Midbrain (tissue), 1 donor: ENCODE measurements at places on chromosomes 4 and X.

GRCh38 chr4:105150503-105150902 lies 3.8 kb downstream of the TET2 start:
- DNase-seq = no peak

DNA sequence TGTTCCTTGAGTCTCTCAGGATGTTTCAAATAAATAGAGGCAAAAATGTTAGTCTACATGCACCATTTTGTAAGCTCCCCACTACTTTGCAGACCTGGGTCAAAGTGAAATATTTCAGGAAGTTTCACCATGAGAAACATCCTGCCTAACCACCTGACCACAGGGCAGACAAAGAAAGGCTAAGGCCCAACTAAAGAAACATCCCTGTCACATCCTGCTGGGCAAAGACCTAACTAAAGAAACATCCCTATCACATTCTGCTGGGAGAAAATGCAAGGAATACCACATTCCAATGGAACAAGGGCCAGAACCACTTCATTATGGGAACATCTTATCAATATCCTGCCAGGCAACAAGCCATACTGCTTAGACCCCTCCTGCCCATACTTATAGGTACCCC lies 1303.4 kb downstream of the TECRL start:
- no peak for DNase-seq

- DNase-seq = no peak
Observed at GRCh38 chr4:182449930-182450439, 206.8 kb downstream of the TENM3 start.

DNA sequence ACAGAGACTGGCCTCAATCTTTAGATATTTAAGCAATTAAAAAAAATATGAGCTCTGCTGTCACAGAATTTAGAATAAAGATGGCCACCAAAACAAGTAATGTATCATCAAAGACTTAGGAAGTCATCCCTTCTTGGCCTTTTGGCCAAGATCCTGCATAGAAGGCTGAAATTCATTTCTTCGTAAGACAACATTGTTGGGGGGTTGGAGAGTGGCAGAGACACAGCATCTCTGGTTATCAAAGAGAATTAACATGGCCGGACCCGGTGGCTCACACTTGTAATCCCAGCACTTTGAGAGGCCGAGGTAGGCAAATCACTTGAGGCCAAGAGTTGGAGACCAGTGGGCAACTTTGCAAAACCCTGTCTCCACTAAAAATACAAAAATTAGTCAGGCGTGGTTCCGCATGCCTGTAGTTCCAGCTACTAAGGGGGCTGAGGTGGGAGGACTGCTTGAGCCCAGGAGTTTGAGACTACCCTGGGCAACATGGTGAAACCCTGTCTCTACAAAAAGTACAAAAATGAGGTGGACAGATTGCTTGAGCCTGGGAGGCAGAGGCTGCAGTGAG lies 4.0 kb downstream of the PPM1K start:
- no peak for DNase-seq

- no peak for DNase-seq
Observed at GRCh38 chr4:101037249-101037648, 310.1 kb downstream of the PPP3CA start.

DNA sequence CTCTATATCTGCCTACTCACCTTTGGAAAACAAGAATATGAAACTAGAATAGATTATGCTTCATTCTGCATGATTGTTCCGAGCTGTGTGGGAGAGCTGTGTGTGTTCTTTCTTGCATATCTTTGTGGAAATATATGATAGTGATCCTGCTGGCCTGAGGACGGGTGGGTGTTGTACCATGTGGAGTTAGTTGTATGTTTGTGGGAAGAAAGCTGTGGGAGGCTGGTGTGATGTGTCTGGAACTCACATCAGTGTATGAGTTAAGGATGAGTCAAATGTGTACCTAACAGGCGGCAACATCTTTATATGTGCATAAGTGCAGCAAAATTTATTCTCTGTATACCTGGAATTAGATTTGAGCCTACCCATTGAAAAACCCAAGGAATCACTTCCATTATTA lies 208.1 kb upstream of the ADGRL3 start:
- no peak for DNase-seq

DNA sequence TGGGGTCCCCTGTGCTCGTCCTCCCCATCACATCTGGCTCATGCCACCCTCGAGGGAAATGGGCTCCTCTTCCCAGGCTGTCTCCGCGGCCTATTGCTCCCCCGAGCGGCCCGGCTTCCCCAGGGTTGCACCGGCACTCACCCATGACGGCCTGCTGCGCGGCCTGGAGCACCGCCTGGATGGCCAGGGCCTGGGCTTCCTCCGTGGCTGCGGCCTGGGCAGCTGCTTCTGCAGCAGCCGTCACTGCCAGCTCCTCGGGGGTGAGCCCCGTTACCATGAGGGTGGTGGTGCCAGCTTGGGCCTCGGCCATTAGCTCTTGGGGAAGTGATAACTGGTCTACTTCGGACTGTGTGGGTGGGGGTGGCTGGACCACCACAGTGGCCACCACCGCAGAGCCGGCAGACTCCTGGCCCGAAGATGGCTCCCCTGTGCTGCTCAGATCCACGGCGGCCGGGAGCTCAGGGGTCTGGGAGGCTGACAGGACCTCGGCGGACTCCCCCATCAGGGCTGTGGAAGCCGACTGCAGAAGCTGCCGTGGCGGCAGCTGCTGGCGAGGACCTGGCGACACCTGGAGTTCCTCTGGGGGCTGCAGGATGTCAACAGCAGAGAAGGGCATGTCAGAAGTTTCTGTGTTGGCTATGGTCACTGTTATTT lies 8.1 kb upstream of the RENBP start:
- no peak for DNase-seq

DNA sequence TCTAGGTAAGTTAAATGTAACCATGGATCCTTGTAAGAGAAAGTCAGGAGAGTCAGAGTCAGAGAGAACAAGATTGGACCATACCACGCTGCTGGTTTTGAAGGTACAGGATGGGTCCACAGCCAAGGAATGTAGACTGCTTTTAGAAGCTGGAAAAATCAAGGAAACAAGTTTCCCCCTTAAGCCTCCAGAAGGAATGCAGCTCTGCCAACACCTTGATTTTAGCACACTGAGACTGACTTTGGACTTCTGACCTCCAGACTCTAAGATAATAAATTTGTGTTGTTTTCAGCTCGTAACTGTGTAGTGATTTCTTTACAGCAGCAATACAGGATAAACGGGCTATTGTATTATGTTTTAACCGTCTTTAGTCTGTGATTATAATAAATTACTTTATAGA lies 108.0 kb upstream of the USP38 start:
- no peak for DNase-seq

DNA sequence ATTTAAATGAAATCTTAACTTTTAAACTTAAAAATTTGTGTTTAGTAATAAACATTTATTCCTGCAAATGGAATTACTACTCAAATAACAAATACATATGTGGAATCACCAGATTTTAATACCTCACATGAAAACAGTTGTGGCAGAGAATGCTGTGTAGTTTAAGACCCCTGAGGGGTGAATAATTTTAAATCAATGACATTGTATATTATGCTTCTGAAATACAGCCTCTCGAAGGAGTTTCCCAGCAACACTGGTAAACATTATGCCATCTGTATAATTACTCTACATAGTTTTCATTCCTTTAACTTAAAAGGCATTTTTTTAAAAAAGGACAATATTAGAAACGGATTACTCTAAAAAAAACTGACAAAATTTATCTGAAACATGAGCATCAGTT lies 2313.3 kb downstream of the ARAP2 start:
- DNase-seq = no peak

DNA sequence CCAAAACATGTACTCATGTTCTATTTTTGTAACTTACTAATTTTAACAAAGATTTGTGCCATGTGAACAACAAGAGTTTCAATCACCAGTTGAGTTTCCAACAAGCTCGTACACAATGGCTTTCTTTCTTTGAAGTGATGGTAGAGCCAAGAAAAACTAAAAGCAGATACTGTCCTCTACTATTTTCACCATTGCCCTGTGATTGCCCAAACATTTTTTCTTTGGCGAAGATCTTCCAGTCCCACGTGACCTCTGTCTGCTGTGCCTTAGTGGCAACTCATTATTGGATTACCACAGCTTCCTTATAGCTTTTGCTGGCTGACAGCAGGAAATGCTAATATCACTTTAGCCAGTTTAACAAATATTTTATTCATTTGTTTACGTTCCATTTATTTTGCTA lies 1147.1 kb downstream of the STIM2 start:
- DNase-seq = peak; percentile 31

- DNase-seq = no peak
Observed at GRCh38 chrX:9942086-9942485, 25.1 kb upstream of the CLDN34 start.

- no peak for DNase-seq
Observed at GRCh38 chr4:188624370-188624769, 485.1 kb downstream of the TRIML1 start.

GRCh38 chr4:125772680-125773079 lies 457.9 kb downstream of the FAT4 start:
- no peak for DNase-seq

DNA sequence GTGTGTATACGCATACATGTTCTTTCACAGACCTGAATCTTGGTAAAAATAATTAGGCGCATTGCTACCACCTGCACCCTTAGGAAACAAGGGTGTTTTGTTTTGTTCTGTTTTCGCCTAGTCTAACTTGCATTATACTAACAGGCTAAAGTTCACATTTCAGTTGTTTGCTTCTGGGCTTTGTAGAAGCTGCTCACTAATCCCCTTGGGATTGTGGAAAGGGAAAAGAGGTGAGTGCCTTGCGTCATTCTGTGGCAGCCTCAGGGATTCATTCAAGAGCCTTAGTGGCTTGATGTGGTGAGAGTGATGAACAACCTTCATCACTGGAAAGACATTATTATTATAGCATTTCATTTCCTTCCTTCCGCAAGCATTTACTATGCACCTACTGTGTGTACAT lies 331.1 kb downstream of the ADGRL3 start:
- no peak for DNase-seq

DNA sequence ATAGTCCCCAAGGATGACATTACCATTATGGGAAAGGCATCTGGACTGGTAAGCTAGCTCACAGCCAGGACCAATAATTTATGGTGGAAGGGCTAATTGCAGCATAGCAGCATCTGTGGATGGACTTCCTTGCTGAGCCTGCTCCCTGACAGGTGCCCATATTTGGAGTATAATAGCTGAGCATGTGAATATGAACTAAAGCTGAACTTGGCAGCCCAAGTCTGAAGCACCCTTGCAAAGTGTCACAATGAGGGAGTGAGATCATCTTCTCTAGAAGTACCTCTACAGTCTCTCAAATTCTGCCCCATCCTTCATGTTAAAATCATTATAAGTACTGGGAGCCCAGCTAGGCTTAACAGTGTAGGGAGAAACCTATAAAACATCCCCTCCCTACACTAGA lies 128.2 kb upstream of the INPP4B start:
- DNase-seq = no peak

GRCh38 chrX:101749436-101749835 lies 89.8 kb upstream of the ARMCX2 start:
- no peak for DNase-seq

- DNase-seq = no peak
Observed at GRCh38 chr4:48699475-48699874, 80.6 kb downstream of the FRYL start.

GRCh38 chrX:124362072-124362471 lies 15.7 kb downstream of the SH2D1A start:
- DNase-seq = no peak

DNA sequence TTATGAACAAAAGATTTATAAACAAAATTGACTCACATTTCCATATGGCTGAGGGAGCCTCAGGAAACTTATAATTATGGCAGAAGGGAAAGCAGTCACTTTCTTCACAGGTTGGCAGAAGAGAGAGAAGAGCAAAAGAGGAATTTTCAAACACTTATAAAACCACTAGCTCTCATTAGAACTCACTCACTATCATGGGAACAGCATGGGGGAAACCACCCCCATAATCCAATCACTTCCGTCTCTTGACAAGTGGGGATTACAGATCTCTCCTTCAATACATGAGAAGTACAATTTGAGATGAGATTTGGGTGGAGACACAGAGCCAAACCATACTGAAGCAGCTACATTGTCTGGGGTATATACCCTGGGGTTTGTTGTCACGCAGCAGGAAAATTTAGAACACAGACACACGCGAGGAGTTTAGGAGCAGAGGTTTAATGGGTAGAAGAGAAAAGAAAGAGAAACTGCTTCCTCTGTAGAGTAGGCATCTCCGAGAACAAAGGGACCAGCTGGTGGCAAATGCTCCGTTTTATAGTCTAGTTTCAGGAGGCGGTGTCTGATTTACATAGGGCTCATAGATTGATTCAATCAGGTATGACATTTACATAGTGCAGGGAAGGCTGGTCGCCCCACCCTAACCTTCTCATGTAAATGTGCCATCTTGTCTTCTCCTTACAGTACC lies 2277.7 kb upstream of the AGA start:
- DNase-seq = no peak

DNA sequence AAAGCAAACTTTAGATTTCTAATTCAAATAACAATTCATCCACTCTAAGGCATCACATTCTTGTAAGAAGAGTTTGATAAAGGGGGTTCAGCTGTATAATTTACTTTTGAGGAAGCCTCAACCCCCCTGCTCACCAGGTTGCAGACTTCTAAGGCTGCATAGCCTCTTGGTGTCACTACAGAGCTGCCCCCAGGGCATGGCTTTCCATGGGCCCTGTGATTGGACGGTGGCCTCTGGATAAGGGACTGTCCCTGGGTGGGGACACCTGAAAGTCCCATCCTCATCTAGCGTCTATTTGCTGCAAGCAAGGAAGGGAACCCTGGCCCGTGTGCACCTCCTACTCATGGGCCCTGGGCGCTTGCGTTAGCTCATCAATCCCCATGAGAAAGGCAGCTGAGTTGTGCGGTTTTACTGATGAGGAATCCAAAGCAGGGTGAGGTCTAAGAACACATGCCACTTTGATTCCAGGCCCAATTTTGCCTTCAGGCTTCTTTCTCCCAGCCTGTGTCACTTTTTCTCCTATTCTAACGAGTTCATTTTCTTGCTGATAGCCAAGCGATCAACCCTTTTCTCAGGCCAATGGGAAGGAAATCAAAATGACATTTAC lies 51.8 kb downstream of the SCML1 start:
- no peak for DNase-seq

GRCh38 chr4:81666491-81666890 lies 194.8 kb upstream of the RASGEF1B start:
- no peak for DNase-seq

DNA sequence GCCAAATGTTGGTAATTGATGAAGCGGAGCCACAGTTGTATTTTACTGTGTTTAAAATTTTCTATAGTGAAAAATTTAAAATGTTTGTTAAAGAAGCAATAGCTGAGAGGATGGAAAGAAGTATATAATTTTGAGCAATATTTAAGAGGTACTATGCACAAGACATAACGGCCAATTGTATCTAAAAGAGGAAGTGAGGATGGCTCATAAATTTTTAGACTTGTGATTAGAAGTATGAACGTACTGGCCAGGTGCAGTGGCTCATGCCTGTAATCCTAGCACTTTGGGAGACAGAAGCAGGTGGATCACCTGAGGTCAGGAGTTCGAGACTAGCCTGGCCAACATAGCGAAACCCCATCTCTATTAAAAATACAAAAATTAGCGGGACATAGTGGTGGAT lies 12.7 kb upstream of the HHIP start:
- no peak for DNase-seq

GRCh38 chr4:663046-663437 lies 11.0 kb downstream of the ATP5ME start:
- DNase-seq = no peak

GRCh38 chr4:20255251-20255586 lies 3.5 kb downstream of the SLIT2 start:
- no peak for DNase-seq

GRCh38 chr4:55635741-55636655 lies at the start of gene NMU:
NMU (minus strand) TSS chr4:55636298; CDS start chr4:55636192, 106 bp downstream.
- no peak for DNase-seq

GRCh38 chr4:6565691-6566390 lies 9.1 kb upstream of the MAN2B2 start:
- no peak for DNase-seq

- peak; percentile 15 for DNase-seq
Observed at GRCh38 chrX:124211312-124211942, 121.0 kb upstream of the TEX13D start.
